Mesenteric fat pad (tissue), 1 donor: ENCODE measurements at places on chromosomes 2 and 18.

DNA sequence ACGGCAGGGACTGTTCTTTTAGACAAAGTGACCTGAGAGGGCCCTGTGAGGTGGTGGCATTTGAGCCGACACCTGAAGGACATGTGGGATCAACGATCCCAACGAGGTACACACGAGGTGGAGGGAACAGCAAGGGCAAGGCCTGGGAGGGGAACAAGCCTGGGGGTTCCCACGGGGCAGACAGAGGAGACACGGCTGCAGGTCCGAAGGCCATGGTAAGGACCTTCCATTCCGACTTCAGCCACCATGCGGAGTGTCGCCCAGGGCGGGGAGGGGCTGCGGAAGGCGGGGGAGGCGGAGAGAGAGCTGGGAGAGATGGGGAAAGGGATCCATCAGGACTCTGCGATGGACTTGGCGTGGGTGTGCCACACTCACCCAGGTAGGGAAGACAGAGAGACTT, 151.8 kb downstream of the HDAC4 start:
- DNase-seq = peak; percentile 84

GRCh38 chr2:96730212-96730611, 9.7 kb downstream of the LMAN2L start:
- DNase-seq = no peak

DNA sequence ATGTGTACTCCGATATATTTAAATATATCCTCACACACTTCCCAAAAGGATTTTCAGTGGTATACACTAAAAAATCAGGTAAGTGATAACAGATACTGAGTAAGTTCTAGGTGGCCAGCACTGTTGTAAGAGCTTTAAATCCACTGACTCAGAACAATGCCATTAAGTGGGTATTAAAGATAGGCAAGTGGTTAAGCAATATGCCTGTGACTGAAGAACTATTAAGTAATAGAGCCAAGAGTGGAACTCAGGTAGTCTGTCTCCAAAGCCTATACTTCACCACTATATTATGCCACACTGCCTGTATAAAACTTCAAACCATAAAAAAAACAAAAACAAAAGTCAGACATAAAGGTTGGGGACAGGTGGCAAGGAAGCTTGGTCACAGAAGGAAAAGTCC, 37.2 kb downstream of the THUMPD2 start:
- no peak for DNase-seq

- no peak for DNase-seq
These were observed 27.3 kb upstream of the SPOPL start for GRCh38 chr2:138474100-138474825.

DNA sequence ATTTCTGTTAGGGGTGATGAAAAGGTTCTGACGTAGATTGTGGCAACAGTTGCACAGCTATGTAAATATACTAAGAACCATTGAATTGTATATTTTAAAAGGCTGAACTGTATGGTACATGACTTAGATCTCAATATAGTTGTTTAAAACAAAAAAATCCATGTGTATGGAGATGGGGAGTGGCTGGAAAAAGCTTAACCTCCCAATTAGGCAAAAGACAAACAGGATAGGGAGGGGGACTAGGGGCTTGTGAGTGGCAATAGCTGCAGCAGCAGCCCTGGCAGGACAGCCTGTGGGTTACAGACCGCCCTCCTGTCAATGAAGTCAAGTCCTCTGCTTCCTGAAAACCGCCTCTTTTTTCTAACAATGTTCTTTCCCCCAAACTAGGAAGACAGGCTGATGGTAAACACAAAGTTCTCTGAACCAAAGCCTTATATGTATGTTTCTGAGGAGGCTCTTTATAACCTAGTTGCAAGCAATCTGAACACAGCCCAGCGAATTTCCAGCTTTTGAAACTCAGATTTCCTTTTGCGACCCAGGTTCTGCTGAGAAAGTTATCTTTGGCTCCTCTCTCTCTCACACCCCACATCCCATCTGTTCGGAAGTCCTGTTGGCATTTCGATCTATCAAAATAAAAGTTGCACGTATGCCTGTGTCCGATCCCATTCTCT, 10.3 kb downstream of the ATP8B1 start:
- DNase-seq = no peak

DNA sequence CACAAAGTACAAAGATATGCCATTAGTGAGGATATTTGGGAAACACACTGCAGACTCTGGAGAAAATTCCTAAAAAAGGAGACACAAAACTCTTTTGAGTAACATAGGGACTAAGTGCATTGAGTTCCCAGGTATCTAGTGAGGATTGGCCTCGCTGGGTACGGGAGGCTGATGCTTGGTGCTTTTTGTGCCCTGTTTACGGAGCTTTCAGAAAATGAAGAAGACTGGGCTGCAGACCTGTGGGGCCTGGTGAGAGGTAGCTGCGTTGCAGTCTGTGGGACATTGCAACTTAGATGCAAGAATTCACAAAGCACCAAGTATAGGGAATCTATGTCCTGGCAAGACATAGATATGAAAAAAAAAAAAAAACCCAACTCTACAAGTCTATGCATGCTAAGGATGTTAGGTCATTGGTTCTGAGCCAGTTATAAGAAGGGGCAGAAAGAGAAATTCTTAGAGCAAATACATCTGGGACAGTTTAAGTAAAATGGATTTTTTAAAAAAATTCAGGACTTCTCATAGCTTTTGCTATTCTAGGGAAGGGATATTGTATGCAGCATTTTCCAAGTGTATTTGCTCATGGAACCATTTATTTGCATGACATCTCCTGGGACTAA, 156.0 kb downstream of the SLC4A3 start:
- no peak for DNase-seq

DNA sequence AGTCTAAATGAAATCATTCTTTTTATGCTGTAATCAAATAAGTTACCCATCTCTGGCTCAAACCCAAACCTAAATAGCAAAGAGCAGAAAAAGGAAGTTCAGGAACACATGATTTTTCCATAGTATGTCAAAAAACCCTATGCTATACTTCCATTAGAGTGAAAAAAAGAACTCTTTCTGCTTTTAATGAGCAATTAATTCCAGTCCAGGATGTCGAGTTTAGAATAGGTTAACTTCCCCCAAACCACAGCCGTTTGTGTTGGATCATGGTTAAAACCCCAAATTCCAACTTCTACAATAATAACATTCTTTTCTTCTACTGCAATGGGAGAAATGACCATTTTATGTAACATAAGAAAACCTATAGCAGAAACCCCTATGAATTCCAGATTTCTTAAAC, 171.1 kb upstream of the NRP2 start:
- DNase-seq = no peak

GRCh38 chr2:127706215-127706990, 5.1 kb downstream of the SFT2D3 start:
- DNase-seq = no peak

- DNase-seq = peak; percentile 55
These were observed 23.0 kb upstream of the TAF1B start for GRCh38 chr2:9820020-9820973.

DNA sequence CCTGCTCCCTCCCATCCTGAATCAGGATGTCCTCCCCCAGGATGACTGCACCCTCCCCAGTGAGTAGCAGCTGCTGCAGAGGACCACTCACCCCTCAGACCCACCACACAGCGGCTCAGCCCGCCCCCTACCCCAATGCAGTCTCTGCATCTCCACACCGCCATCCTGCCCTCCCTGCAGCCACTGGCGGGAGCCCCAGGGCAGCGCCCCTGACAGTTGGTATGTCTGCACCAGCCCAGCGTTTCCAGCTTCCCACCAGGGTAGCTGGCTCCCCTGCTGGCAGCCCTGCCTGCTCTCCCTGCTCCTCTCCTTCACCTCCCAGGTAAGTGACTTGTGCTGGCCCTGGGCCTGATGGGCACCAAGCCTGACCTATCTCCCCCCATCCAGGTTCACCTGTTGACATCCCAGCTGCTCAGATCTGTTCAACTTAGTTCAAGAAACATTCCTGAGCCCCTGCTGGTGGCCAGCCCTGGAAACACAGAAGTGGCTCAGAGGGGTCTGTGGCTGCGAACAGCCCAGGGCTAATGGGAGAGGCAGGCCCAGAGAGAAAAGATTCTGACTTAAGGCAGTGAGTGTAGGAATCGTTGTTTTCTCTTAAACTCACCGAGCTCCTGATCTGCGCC, 117.7 kb upstream of the RAB6C start:
- DNase-seq = no peak

DNA sequence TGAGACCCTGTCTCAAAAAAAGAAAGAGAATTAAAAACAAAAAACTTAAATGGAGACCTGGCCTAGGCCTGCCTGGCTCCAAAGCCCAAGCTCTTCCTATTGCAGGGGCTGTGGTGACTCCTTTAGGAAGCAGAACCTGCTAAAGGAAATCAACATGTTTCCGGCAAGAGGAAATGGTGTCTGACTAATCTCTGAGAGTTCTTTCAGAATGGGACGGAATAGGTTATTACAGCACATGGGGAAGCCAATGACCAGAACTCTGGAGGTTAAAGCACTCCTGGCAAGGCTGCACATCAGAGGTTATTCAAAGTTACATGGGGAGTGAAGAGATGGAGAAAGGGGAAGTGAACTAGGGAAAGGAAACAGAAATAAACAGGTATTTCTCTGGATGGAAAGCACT, 21.4 kb downstream of the KIF3C start:
- DNase-seq = no peak

- no peak for DNase-seq
These were observed 89.0 kb upstream of the RBMS1 start for GRCh38 chr2:160582490-160583145.

DNA sequence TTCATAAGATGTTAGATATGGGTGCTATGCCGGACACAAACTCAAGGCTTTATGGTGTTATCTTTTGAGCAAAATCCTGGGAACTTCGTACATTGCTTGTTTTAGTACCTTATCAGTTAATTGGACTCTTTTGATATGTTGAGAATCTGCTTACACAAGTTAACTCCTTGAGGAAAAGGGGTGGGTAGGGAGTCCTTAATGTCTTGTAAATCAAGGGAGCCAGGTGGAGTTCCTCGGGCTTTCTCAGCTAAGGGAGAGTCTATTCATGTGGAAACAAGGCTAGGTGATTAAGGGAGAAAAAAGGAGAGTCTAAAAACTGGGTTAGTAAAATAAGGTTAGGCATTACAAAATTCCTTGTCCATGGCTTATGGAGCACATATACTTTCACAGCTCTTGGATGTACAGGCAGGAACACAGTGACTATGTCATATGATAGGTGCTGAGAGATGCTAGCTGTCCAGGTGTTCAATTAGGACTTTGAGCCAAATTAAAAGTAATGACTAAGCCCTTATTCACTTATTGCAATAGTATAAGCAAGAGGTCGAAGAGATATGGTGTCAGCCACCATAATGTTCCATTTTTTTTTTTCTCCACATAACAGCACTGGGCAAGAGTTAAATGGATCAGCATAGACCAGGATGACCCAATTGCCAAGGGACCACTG, 59.5 kb upstream of the DYNAP start:
- DNase-seq = no peak

GRCh38 chr18:79047556-79048244, 21.5 kb upstream of the ATP9B start:
- DNase-seq = no peak

GRCh38 chr2:163122257-163122656, 283.7 kb upstream of the KCNH7 start:
- no peak for DNase-seq

DNA sequence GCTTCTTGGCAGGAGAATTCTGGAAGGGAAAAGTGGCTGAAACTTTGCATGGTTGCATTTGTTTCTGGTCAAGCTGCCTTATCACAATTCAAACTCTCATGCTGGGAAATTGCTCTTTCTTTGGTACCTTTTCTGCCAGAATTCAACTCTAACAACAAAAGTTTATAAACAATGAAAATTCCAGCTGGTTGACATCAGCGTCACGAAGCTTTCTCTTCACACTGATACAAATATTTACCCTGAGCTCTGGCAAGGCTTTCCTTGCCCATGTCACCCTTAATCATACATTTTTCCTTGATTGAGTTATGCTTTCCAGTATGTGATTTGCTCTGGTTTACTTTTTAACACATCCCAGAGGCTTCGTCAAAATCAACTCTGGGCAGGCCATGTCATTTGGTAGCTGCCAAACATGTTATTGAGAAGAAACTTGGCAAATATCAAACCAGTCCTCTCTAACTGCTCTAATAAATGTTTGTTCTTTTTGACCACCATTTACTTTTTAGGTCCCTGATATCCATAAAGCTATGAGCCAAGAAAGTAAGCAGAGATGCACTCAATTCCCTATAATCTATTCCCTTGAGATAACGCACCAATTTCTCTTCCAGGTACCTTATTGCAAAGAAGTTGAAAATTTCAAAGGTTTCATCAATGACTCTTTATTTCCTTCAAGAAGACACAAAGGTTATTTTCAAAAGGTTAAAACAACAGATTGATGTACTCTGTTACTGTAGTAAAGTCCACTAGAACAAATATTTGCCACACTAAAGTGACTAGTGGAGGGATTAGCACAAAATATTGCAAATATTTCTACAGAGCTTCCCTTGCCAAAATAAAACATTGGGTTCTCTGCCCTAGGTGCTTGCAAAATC, 1241.1 kb upstream of the ZEB2 start:
- DNase-seq = no peak

DNA sequence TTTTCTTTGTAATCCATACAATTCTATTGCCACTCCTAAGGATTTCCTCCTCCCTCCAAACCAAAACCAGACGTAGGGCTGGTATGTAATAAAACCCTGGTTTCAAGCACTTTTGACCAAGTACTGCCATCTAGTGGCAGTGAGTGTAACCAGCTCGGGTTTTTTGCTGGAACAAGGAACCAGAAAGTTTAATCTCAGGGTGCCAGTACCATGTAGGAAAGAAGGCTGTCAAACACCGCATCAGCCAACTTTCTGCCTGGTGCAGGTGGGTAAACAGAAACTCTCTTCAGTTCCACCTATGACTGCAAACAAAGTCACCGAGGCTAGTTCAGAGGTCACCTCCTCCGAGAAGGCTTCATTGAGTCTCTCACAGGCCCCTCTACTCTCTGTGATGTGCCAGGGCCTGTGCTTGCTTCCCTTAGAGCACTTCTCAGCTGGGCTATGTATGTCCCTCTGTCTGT, 10.2 kb upstream of the THNSL2 start:
- DNase-seq = no peak

DNA sequence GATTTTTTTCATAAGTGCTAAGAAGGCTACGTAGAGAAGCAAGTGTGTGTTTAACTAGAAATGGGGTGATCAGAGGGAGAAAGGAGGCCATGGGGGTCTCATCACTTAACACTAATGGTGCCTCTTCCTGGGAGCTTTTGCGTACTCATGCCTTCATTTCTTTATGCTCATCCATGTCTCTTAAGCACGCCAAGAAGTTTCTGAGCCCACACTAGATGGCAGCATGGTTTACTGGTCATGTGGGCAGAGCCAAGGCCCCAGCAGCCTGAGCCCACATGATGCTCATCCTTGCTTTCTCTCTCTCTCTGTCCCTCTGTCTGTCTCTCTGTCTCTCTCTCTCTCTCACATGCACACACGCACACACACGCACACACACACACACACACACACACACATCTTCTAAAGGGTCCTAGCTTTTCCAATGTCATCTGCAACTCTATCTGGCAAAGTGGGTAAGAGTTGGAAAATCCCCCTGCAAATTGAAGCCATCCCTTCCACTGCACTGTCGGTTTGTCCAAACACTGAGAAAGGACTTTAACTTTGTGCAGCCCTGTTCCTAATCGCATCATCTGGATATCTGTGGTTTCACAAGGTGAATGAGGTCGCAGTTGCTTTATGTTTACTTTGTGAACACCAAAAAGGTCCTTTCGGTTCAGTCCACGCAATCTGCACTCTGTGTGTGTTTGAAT, 137.1 kb upstream of the CCDC68 start:
- no peak for DNase-seq

GRCh38 chr2:69509011-69509749, 71.9 kb upstream of the NFU1 start:
- DNase-seq = no peak
